ENCODE measurements at places on chromosomes 3 and 15.

DNA sequence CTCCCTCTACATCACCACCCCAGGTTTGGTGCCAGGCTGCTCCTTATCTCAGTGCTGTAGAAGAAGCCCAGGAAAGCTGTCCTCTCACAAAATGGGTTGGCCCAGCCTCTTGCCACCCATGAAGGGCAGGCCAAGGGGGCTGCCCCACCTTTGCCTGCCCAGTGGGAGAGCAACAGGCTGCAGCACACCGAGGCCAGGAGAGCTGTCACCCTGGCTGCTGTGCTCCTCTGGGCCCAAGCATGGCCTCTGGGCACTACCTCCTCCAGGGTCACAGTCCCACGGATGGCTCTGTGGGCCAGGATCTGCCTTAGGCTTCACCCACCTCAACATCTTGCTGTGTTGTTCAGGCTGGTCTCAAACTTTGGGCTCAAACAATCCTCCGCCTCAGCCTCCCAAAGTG is 6.4 kb upstream of the STAB1 start:
- DNase-seq: no peak

DNA sequence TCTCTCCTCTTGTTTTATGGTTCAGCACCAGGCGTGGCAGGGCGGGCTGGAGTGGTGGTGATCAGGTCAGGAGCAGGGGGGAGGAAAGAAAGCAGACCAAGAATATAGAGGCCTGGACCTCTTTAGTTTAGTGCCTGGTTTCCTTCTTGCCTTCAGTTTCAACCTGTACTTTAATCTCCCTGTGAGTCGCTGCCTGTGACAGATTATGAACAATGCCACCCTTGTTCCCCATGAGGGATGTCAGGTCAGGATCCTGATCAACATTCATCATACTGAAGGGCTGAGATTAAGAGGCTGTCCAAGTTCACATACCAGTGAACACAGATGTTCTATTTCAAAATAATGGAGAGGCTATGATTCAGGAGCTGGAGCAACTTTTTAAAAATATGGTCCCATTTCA is 11.4 kb downstream of the ENTPD3 start:
- DNase-seq: no peak

DNA sequence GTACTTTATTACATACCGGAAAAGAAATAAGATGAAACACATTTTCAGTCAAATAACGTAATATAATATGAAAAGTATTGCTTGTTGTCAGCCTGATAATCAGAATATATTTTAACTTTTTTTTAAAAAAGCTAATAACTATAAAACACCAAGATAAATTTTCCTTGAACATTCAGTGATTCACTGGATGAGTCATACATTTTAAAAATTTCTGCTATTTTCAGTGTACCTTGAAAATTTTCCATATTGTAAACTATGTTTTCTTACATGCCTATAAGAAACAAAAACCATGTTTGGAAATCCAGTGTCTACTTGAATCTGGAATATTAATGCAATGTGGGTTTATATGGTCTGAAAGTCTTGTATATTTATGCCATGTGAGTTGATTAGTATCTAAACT is 36.3 kb upstream of the MEIS2 start:
- DNase-seq: no peak

DNA sequence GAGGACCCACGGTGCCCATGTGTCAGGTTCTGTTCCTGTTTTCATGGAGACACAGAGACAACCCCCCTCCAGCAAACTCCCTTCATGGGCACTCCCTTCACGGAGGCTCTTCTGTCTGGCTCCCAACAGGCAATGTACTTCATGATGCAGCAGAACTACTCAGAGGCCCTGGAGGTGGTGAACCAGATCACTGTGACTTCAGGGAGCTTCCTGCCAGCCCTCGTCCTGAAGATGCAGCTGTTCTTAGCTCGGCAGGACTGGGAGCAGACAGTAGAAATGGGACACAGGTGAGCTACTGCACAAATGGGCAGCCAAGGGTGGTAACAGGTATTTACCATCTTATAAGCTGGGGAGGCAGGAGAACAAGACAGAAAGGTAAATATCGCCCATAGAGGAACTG is 7.0 kb downstream of the TTC21A start:
- DNase-seq: no peak

GRCh38 chr3:4219227-4219568 is 84.0 kb upstream of the SETMAR start:
- no peak for DNase-seq

DNA sequence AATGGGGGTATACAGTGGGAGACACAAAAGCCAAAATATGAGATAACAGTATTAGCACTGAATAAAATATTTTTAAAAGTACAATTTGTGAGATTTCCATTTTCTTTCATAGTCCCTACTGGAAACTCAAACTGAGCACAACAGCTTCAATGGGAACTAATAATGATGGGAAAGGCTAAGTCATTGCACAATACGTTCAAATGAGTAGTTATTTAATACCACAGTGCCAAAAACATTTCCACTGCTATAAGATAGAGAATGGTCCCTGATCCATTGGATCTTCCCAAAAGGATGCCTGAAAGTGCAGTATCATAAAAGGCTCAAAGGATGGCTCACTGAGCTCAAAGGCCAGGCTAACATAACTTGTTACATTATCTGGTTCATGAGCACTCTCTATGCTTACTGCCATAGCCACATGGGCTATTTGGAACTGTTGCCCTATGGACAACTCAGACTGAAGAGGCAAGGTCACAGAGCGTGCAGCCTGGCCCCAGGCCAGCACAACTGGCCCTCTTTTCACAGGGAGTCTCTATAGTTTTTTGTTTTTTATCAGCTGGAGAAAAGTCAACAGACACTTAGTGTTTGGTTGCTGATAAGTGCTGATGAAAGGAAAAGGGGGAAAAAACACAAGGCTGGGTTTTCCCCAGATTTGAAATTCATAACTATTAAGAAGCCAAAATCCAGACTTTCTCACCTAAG is 54.1 kb upstream of the PPIB start:
- no peak for DNase-seq

DNA sequence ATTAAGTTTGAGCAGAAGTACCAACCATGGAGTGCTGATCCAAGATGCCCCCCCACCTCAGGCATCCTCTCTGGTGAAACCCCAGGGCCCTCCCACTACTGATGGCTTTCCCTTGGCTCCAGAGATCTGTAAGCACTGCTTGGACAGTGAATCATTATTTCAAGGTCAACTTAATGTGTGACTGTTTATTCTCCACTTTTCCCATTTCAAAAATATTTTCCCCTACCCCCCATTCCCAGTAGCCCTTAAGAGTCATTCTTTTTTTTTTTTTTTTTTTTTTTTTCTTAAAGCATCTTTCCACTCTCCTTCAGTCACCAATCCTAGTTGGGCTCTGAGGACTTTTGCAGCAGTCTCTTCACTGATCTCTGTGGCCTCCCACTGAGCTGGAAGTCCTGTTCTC is 82.6 kb downstream of the PCCB start:
- DNase-seq: no peak

GRCh38 chr15:41258750-41259471 is 27.8 kb downstream of the CHP1 start:
- peak; percentile 61 for DNase-seq

- DNase-seq: no peak
These were observed 25.3 kb downstream of the UBXN7 start for GRCh38 chr3:196406811-196407470.

- DNase-seq: no peak
These were observed 97.6 kb downstream of the NFKBIZ start for GRCh38 chr3:101946906-101947305.

- no peak for DNase-seq
These were observed 119.7 kb downstream of the WNT5A start for GRCh38 chr3:55367384-55367783.

- DNase-seq: no peak
These were observed 92.8 kb downstream of the DAPK2 start for GRCh38 chr15:63953524-63953923.

DNA sequence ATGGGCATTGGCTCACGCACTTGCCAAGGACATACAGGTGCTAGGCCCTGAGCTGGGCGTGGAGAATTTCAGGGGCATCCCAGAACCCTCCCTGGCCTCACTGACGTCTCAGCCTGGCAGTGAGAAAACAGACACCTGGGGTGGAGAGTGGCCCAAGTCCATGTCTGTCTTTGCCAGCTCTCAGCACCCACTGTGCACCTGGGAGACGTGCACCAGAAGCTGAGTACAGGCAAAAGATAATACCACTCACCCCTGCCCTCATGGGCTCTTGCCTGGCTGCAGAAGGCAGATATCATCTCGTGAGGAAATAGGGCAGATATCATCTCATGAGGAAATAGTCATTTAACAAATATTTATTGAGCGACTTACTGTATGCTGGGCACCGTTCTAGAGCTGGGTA is 8.0 kb downstream of the LOXL1 start:
- no peak for DNase-seq

GRCh38 chr15:25693321-25694238 is 169.5 kb downstream of the ATP10A start:
- DNase-seq: no peak

DNA sequence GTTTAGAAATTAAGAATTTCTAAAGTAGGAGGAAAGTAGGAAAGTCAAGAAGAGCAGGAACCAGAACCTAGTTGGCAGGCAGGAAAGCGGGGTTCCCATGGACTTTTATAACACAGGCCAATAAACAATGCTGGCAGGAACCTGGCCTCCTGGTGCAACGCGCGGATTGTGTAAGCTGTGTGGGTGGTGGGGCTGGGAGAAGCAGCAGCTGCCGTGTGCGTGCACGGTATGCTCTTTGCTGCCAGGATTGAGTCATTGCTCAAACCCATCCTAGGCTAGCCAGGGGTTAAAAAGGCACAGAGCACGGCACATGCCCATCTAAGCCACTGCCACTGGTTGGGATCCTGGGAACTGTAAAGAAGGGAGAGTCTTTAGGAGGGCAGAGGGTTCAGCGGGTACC is 209.9 kb upstream of the RGMA start:
- peak; percentile 96 for DNase-seq

- no peak for DNase-seq
These were observed 9.5 kb downstream of the ZNF280D start for GRCh38 chr15:56723787-56724186.

- no peak for DNase-seq
These were observed 8.2 kb upstream of the DNAAF4 start for GRCh38 chr15:55515991-55516776.

DNA sequence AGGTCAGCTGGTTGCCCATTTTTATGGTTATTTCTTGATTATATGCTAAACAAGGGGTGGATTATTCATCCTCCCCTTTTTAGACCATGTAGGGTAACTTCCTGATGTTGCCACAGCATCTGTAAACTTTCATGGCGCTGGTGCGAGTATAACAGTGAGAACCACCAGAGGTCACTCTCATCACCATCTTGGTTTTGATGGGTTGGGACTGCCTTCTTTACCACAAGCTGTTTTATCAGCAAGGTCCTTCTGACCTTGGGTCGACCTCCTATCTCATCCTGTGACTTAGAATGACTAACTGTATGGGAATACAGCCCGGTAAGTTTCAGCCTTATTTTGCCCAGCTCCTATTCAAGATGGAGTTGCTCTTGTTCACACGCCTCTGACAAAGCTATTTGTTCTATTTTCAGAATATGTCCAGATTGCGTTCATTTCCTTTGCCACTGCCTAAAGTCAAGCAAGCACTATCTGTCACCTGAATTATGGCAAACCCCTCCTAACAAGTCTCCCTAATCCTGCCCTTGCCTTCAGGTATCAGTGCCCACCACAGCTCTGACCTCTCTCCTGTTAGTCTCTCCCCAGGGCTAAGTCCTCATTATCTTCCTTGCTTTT is 308.5 kb downstream of the ROBO2 start:
- peak; percentile 42 for DNase-seq

- DNase-seq: no peak
These were observed 11.9 kb downstream of the CERS3 start for GRCh38 chr15:100516643-100517512.

DNA sequence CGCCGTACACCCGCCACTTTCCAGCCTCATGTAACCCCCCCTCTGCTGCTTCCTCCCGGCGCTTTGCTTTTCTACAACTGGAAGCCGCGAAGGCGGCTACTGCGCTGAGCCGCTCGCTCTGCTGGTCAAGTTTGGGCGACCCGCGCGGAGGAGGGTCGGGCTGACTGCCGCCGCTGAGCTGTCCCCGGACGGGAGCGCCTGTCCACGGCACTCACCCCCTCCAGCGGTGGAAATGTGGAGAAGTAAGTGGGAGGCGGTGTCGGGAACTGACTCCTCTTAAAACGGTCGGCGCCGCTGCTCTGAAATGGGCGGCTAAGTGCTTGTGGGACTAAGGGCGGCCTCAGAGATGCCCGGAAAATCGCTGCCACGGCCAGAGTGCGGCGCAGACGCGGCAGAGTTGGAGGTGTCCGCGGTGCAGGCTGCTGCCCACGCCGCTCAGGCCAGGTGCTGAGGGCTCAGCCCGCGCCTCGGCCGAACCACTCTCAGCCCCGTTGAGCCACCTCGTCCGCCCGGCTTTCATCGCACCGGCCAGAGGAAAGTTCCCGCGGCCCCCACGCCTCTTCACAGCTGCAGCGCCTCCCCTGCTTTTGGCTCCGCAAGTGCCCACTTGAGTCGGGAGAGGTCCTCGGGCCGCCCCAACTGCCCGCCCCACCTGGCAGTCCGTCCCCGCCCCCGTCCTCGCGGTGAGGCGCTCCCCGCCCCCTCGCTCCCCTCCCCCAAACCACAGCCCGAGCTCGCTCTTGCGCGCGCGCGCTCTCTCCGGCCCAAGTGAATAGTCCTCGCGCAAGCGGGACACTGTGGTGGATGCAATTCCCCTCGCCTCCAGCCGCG is at the start of gene EPHA6:
Gene EPHA6 (plus strand): TSS at position 775 of the 831 bp plus-strand sequence.
- DNase-seq: peak; percentile 72

DNA sequence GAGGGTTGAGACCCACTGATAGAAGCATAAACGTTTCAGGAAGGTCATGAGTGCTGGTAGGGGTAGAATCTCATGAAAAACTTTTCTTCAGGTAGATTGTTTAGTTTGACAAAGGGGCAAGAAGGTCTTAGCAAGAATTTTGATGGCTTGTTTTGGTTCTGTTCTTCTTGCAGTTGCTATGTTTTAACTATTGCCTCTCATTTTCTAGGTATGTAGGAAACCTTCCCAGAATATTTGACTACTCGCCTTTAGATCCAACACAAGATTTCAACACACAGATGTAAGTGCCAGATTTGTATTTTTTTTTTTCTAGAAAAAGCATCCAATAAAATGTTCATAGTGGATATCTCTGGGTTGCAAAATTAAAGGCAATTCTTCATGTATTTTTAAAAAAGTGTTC is 77.1 kb downstream of the USP13 start:
- DNase-seq: no peak

- DNase-seq: no peak
These were observed 706.3 kb downstream of the PDCD6IP start for GRCh38 chr3:34504775-34505174.

GRCh38 chr3:14235003-14235911 is 56.6 kb downstream of the LSM3 start:
- DNase-seq: peak; percentile 80

DNA sequence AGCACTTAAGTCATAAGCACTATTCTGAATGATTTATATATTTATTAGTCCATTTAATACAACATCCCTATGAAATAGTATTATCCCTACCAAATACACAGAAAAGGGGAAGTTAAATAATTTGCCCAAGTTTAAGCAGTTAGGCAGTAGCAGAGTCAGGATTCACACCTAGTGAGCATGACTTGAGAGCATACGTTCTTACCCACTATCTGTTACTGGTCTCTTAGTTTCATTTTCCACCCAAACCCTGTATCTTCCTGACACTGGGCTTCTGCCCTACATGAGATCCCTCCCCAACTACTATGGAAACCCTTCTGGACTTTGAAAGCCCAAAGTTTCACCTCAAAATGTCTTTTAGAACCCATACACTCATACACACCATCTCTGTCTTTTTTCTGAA is 4.4 kb upstream of the ATOSA start:
- no peak for DNase-seq
